ENCODE measurements at places on chromosomes 13 and 19.

DNA sequence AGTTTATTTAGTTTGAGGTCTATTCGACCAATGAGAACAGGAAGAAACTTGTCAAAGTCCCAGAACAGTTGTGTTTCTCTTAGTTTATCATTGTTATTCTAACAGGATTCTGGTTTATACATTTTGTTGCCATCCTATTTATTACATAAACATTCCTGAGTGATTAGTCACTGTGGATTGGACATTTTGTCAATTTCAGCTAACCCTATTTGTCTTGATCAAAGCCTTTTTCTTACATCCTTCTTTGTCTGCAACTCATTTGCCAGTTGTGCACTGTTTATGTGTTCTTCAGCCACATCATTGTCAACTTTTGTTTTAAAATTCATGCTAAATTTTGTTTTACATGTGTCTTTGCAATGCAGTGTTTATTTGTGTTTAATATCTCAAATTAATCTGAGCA, 886.0 kb upstream of the SLC10A2 start:
- no peak for DNase-seq
- no peaks in the 10 kb centered on the region for H3K4me1 ChIP-seq
- H3K27ac ChIP-seq: no peak overlapping the region
- H3K4me3 ChIP-seq: no peak overlapping the region
- H3K36me3 ChIP-seq: no peaks in the 10 kb centered on the region
- H3K27me3 ChIP-seq: no peaks in the 10 kb centered on the region

DNA sequence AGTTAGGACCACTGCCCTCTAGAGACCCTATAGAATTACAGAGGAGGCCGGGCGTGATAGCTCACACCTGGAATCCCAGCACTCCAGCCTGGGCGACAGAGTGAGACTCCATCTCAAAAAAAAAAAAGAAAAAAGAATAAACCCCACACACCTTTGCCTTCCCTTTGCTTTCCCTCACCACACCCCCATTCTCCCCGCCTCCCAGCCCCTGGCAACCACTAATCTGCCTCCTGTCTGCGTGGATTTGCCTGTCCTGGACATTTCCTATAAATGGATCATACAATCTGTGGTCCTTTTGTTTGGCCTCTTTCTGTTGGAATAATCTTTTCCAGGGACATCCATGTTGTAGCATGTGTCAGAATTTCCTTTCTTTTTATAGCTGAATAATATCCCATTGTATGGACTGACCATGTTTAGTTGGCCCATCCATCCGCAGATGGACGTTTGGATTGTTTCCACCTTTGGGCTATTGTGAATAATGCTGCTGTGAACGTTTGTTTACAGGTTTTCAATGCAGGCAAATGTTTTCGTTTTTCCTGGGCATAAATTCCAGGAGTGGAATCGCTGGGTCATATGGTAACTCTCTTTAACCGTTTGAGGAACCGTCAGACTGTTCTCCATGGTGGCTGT, 15.3 kb downstream of the NACC1 start:
- no peak overlapping the region for H3K4me3 ChIP-seq
- H3K36me3 ChIP-seq: no peaks in the 10 kb centered on the region
- no peaks in the 10 kb centered on the region for H3K4me1 ChIP-seq
- no peaks in the 10 kb centered on the region for H3K27me3 ChIP-seq
- no peak for DNase-seq

DNA sequence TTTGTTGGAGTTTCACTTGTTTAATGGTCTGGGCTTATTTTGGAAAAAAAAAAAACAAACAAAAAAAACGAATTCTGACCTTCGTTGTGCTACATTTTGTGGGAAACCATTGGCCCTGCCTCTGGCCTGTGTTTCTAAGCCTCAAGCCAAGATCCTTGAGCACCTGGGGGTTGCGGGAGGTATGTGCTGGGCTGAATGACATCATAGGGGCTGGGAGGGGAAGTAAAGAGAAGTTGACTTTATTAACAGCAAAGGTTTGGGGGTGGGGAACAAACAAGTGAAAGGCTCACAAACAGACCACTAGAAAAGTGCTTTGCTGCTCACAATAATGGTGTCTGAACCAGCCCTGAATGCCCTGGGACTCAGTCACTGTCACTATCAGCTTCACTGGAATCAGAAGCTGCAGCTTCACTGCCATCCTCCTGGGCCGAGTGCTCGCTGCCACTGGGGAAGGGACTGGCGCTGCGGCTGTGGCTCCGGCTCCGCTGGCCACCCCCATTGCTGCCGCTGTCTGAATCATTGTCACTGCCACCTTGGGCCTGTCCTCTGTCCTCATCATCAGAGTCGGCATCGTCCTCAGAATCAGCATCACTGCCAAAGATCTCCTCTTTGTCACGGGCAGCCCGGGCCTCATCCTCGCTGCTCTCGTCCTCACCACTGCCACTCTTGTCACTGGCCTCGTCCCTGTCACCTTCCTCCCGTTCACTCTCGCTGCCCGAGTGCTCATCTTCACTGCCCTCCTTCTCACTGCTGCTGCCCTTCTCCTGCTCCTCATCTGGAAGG, 5.1 kb downstream of the PAF1 start:
- H3K27me3 ChIP-seq: no peaks in the 10 kb centered on the region
- DNase-seq: no peak
- no peak overlapping the region for H3K4me3 ChIP-seq
- H3K27ac ChIP-seq: no peak overlapping the region

- DNase-seq: no peak
- H3K27me3 ChIP-seq: no peaks in the 10 kb centered on the region
- no peaks in the 10 kb centered on the region for H3K4me1 ChIP-seq
- no peak overlapping the region for H3K4me3 ChIP-seq
Observed at GRCh38 chr13:95485045-95485517, 67.4 kb upstream of the CLDN10 start.

Data from uterus (tissue), 4 donors.